ENCODE measurements at places on chromosomes 6 and 20. TPM values are rescaled to one million over a fixed set of nuclear protein-coding genes. Genes with fewer than 3 reads are reported as not detected.

GRCh38 chr6:42287756-42288155 lies 70.1 kb upstream of the MRPS10 start:
- DNase-seq: no peak

DNA sequence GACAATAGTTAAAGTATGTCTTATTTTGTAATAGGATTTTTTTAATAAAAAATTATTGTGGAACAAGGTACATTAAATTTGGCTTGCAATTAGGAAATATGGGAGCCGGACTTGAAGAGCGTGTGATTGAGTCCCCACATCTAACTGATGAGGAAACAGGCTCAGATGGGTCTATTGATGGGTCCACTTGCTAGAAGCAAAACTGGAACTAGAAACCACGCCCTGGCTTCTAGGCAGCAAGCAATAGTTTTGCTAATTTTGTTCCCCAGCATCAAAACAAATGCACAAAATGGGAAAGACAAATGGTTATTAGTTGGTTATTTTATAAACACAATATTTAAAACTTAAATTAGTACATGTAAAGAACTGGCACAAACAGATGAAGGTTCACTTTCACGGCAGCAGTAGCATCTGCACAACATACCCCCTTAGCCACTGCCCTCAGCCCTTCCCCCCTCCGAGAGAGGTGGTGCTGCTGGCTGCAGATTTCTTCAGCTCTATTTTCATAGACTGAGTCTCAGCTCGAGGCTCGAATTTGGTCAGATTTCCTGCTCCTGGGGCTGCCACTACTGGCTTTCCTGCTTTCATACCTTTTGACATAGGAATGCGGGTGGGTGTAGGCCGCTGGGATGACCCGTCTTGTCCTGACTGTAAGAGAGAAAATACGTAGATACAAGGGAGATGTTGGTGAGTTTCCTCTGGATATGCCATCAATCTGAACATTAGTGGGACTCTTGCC lies 23.8 kb upstream of the TMEM30A start:
- DNase-seq: no peak

DNA sequence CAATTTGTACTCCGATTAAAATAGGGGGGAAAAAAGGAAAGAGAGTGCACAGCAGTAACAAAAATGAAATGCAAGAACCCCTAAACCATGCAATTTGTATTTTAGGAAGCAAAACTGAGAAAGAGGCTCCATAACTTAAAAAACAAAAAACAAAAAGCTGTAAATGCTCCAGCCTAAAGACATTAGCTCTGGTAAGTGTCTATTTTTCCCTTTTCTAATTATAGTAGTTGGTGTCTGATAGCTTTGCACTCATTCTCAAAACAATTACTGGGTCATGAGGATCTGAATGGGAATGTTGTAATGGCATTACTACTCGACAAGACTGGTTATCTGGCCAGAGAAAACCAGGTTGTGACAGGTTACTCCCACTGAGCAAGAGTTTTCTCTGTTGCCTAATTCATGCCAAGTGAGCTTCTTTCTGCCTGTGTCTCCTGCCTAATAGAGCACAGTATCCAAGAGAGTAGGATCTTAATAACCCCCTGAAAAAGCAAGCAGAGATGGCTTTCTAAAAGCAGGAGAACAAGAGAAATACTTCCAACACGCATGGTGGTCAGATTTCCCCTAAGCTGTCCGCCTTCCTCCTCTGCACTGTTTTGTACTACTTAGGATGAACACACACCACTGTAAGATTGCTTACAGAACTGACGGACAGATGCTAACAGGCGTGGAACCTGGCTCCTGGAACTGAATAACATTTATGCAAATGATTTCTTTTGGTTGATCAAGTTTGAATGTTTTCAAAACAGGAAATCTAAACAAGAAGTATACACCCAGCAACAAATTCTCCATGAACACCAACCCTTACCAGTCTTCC lies 86.4 kb downstream of the FKBP5 start:
- DNase-seq: no peak

GRCh38 chr6:45163952-45164766 lies 164.0 kb upstream of the RUNX2 start:
- DNase-seq: no peak

DNA sequence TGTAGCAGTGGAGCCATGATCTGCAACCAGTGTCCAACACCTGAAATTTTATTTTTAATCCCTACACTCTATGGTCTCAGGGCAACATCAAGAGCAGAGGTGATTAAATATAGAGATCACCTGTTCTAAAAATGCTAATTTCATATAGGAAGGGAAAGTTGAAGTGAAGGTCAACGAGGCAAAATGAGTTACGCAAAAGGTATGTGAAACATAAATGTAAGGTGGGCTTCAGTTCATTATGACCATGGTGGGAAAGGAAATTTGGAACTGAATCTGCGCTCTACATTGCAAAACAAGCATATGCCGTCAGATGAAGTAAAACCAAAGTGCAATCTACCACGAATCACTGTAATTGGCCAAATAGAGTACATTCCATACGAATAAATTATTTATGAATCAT lies 35.2 kb upstream of the STMND1 start:
- DNase-seq: no peak

DNA sequence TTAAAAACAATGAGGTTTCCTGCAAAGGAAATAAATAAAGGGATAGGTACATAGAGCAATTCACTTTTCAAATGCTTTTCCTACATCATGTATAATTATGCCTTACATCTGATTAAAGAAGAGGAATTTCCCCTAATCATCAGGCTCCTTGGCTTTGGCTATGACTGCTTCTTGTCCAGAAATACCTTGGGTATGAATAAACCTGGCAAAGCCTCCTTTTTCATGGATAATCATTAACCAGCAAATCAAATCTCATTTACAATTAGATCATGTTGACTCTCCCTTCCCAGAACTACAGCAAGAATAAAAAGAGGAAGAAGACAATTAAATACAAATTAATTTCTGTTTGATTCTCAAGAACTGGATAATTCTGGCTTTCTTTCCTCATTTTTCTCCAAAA lies 58.0 kb upstream of the CD2AP start:
- DNase-seq: no peak

- no peak for DNase-seq
Measured at GRCh38 chr6:167045828-167046580, 46.8 kb downstream of the CEP43 start.

DNA sequence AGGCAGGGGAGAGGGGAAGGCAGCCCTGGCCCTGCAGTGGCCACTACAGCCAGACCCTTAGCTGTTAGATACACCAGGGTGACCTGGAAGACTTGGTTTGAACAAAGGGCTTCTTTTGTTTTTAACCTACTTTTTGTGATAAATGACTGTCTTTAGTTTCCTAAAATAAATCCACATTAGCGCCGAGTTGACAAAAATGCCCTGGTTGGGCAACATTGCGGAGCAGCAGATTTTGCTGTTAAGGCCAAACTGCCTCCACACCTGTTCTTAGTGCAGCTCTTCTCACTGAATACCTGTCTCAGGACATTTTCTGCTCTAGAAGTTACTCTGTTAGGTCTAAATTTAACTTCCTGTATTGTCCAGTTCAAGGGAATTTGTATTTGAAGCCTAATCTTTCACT lies 42.7 kb downstream of the FAM50B start:
- DNase-seq: no peak

DNA sequence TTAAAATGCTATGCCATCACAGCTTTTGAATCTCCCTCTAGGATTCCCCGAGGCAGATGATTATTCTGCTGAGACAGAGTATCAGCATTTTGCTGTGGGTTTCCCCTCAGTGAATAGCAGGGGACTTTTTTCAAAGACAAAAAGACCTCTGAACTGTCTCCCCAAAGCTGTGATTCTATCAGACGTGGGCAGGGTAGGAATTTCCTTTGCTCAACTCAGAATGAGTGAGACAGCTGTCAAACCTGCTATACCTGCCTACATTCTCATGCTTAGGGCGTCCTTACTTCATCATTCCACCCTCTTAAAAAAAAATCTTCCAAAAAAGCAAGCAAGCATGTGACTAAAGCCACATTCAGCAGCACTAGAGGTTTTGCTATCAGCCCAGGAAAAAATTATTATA lies 147.6 kb upstream of the FAM83B start:
- no peak for DNase-seq

- DNase-seq: no peak
Measured at GRCh38 chr6:89745716-89746115, 73.9 kb downstream of the MDN1 start.

DNA sequence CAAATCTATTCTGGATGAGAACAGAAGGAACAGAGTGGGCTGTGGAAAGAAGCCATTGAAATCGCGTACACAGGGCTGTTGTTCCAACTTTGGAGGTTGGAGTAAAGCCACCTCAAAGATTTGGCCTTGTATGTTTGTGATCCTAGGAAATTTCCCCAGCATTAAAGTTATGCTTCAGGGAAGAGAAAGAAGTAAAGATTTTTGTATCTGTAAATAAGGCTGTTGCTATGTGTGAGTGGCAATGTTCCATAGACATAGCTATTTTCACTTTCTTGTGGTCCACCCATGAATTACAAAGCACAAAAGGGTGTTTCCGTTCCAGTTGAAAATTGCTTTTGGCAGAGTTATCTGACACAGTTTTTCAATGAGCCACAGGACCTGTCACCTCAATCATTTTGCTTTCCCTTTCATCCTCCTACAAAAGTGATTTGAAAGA lies 321.3 kb downstream of the TFAP2B start:
- no peak for DNase-seq

- no peak for DNase-seq
Measured at GRCh38 chr20:25361287-25361683, 29.4 kb downstream of the ABHD12 start.

GRCh38 chr6:43990275-43990626 lies 137.0 kb downstream of the MRPL14 start:
- DNase-seq: no peak

- DNase-seq: peak; percentile 12
Measured at GRCh38 chr20:237489-237888, 10.4 kb downstream of the DEFB129 start.

GRCh38 chr6:16802071-16802470 lies 40.8 kb upstream of the ATXN1 start:
- no peak for DNase-seq

DNA sequence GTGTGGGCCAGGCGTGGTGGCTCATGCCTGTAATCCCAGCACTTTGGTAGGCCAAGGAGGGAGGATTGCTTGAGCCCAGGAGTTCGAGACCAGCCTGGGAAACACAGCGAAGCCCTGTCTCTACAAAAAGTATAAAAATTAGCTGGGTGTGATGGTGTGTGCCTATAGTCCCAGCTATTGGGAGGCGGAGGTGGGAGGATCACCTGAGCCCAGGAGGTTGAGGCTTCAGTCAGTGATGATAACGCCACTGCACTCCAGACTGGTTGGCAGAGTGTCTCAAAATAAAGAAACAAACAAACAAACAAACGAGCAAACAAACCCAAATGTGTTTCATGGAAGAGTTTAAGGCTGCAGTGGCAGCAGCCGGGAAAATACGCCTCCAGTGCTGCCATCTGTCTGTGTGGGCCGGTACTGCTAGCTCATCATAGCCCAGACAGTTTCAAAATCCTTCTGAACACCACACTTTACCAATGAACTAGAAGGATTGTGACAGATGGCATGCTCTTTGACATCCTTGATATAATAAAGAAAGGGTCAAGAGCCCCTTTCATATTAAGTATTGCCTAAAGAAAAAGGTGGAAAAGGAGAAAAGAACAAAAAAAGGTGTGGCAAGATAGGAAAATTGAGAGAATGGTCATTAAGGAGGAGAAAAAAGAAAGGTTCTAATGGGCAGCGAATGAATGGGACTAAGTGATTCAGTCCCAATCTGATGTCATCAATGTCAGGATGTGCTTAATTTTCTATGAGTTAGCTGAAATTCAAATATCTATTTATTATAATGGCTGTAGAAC lies 298.6 kb downstream of the SYNE1 start:
- peak; percentile 18 for DNase-seq

GRCh38 chr20:54119744-54120143 lies 49.4 kb upstream of the BCAS1 start:
- no peak for DNase-seq

GRCh38 chr6:144471986-144472385 lies 186.9 kb downstream of the UTRN start:
- no peak for DNase-seq

DNA sequence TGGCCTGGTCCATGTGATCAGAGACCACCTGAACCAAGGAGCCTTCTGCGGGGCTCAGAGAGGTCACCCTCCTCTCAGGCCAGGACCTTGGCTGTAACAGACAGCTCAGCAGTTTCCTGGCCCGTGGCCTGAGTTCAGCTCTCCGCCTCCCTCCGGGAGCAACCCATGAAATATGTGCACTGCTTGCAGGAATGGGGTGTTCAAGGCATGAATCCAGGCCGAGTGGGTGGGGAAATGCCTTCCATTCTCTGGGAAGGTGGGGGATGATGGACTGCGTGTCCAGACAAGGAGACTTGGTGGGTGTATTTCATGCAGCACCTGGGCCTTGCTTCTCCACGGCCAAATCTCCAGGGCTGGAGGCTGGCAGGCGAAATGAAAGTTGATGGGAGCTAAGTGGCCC lies 46.0 kb downstream of the SIRPA start:
- no peak for DNase-seq

GRCh38 chr6:2940010-2940850 lies 31.1 kb downstream of the SERPINB6 start:
- no peak for DNase-seq

DNA sequence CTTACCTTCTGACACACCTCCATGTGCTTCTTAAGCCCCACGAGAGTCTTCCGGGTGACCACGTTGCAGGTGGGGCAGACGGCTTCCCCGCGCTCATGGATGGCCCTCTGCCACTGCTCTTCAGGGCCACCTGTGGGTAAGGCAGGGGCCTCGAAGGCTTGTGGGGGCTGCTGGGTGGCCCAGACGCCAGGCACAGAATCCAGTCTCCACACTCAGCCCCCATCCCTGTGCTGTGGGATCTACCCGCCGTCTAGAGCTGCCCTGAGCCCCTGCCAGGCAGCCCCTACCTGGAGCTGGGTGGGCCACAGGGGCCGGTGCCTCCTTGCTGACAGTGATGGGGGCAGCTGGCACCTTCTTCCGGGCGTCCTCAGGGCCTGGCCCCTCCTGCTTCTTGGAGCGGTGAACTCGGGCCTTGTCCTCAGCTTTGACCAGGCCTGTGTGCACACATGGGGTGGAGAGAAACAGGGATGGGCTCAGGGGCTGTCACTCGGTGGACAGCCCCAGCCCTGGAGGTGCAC lies 5.9 kb downstream of the ZNF512B start:
- no peak for DNase-seq

DNA sequence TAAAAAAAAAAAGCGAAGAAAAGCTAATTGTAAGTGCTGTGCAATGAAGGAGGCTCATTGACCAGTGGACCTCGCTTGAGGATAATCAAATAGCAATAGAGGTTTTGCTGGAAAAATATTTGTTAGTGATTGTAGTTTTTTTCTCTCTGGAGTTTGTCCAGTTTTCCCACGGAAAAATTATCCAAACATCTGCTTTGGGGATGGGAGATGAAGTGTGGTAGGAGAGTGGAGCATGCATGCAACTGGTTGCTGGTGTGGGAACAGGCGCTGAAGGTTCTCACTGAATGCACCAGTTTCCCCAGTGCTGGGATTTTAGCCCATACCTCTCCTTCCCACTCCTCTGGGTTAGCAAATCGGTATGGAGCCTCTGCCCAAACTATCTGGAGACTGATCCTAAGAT lies 281.7 kb upstream of the TAB2 start:
- no peak for DNase-seq

- DNase-seq: no peak
Measured at GRCh38 chr6:104784884-104785283, 74.8 kb downstream of the HACE1 start.

- DNase-seq: no peak
Measured at GRCh38 chr6:42692137-42692911, 30.1 kb downstream of the PRPH2 start.

- no peak for DNase-seq
Measured at GRCh38 chr20:11919581-11919980, 1.9 kb downstream of the BTBD3 start.

The SLC22A16 gene
- not detected for total RNA-seq

The RPN2 gene
- total RNA-seq: 123 TPM

The TBX18 gene
- 6.5 TPM for total RNA-seq

The IL20RA gene
- total RNA-seq: 0.41 TPM

The ABHD12 gene
- 42.8 TPM for total RNA-seq

The IL17A gene
- not detected for total RNA-seq

The CCN6 gene
- not detected for total RNA-seq
